ENCODE measurements at places on chromosomes 5 and 9.

DNA sequence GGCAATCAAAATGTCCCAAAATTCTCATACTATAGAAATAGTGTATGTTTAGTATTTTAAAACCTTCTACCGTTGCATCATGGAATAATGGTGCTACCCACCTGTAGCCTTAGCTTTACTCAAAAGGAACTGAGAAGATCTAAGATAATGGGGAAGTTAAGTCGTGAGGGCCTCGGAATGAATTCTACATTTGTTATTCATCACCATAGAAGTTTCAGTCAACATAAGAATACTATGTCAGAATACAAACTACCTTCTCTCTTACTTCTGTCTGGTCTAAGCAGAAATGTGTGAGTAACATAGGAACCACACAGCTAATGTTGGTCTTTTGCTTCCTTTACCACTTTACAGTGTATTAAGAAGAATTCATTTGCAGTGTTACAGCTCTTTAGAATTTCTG, 43.2 kb downstream of the RFK start:
- no peak for DNase-seq

- DNase-seq, result no peak
Observed at GRCh38 chr9:132166599-132166998, 4.7 kb downstream of the NTNG2 start.

GRCh38 chr5:170120576-170120975, 14.9 kb downstream of the FOXI1 start:
- DNase-seq, result no peak

DNA sequence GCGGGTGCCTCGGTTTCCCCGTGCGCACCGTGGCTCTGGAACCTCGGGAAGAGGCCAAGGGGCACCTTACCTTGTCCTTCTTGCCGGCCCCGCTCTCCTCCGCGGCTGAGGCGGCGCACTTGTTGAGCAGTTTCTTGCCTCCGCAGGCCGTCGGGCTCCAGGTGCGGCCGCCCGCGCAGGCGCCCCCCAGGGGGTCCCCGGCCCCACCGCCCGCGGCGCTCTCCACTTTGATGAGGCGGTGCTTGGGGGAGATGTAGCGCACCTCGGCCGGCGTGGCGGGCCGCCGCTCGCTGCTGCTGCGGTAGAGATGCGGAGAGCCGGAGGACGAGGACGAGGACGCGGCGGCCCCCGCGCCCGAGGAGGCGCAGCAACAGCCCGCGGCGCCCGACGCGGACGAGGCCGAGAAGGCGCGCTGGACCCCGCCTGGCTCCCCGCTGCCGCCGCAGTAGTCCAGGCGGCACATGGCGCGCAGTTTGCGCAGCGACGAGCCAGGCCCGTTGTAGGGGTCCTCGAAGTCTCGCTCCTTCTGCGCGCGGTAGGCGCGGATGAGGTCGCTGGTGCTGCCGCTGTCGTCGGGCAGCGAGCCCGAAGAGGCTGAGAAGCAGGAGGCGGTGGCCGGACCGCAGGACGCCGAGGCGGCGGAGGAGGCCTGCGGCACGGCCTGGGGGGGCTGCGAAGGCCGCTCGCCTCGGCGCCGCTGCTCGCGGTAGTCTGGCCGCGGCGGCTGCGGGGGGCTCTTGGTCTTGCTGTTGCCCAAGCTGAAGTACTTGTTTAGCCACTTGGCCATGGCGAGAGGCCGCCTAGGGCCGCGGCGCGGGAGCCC, 957 bp downstream of the SHB start:
- no peak for DNase-seq

DNA sequence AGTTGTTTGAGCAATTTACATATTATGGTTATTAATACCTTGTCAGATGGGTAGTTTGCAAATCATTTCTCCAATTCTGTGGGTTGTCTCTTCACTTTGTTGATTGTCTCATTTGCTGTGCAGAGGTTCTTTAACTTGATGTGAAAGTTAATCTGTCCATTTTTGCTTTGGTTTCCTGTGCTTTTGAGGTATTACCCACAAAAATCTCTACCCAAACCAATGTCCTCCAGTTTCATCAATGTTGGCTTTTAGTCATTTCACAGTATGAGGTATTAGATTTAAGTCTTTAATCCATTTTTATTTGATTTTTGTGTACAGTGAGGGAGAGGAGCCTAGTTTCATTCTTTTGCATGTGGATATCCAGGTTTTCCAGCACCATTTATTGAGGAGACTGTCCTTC, 82.4 kb downstream of the MRPS30 start:
- no peak for DNase-seq

- no peak for DNase-seq
Observed at GRCh38 chr5:17477043-17477442, 21.0 kb upstream of the TAF11L2 start.

DNA sequence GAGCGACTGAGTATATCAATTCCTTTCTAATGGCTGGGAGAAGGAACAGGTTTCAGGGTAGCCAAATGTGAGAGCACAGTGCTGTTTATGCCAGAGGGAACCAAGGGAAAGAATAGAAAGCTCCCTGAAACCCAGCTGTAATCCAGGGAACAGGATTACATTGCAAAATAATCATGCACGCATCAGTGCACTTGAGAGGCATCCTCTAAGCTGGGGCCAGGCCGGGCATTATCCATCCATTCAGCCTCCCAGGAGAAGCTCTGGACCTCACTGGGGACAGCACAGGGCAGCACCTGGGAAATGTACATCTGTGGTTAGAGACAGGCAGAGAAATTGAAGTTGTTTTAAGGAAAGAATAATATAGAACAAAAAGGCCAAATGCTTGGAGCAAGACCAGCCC, 72.7 kb downstream of the MTRR start:
- DNase-seq, result no peak
